HepG2 (cell line): ENCODE measurements at places on chromosomes 3 and 15. TPM values are rescaled to one million over a fixed set of nuclear protein-coding genes. Genes with fewer than 3 reads are reported as not detected.

Gene PLSCR2
- total RNA-seq: not detected in 2 replicates

- peak; percentile 12 for DNase-seq
These were observed 529.6 kb downstream of the SHQ1 start for GRCh38 chr3:72318504-72319193.

DNA sequence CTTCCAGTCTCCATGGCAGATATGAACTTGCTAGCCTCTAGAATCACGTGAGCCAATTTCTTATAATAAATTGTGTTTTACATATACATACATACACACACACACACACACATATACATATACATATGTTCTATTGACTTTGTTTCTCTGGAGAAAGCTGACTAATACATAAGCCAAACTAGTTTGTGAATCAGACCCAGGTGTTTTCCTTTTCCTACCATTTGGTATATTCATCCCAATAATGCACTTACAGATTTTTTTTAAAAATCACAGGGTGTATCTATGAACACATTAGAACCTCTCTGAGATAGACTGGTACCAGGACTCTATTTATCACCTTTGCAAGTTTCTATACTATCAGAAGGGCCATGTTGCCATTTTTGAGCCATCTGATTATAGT is 122.9 kb upstream of the KCNH8 start:
- no peak for DNase-seq

- DNase-seq: no peak
These were observed 159.1 kb upstream of the EOMES start for GRCh38 chr3:27880969-27881892.

Gene OR5K4
- total RNA-seq: not detected in 2 replicates

Gene AADACL2
- not detected in 2 replicates for total RNA-seq

DNA sequence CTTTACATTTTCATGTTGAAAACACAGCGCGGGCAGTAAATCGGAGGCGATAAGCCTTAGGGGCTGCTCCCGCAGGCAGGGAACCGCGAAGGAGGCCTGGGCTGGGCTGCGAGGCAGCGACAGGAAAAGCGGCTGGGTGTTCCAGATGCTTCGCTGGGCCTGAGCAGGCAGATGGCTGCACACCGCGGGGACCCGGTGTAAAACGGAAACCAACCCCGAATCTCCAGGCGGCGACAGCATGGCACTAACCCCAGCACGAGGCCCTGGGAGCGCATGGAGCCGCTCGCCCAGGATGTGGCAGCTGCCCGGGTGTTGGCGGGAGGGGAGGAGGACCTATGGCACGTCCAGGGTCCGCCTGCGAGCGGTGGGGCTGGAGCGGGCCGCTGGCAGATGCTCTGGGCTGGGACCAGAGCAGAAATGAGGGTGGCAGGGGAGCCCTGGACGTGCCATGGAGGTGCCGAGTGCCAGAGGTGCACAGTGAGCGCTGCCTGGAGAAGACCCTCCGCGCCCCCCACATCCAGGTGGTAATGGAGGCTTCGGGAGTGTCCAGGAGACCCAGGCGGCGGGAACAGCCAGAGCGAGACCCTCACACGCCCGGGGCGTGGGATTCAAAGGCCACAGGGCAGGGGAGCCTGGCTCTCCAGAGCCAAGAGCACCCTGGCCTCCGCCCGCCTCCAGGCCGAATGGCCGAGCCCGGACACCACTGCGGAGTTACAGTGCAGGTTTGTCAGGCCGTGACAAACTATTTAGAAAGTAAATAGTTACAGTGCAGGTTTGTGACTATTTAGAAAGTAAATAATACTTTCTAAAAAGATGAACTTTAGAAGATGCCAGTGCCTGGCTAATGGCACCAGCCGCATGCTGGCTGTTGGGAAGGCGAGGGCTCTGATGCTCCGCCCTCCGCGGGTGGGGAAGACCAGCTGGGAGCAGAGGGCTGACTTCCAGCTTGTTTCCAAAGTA is 293.6 kb downstream of the OCA2 start:
- DNase-seq: no peak

- no peak for DNase-seq
These were observed 57.4 kb downstream of the ARHGAP31 start for GRCh38 chr3:119351581-119351980.

DNA sequence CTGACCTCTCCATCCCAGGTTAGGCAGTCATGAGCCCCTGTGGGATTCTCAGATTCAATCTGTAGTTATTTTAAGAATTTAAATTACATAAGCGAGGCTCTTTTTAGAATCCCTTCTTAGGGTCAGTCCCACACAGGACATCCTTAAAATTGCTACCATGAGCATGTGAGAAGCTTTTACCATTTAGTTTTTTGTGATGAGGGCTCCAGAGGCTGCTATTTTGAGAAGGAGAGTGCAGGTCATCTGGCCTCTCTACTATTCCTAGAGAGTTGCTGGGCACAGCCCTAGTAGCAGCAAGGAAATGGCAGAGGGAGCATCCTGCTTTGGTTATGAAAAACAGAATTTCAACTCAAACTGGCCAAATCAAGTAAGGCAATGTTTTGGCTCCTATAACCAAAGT is 13.6 kb upstream of the CADPS start:
- no peak for DNase-seq

DNA sequence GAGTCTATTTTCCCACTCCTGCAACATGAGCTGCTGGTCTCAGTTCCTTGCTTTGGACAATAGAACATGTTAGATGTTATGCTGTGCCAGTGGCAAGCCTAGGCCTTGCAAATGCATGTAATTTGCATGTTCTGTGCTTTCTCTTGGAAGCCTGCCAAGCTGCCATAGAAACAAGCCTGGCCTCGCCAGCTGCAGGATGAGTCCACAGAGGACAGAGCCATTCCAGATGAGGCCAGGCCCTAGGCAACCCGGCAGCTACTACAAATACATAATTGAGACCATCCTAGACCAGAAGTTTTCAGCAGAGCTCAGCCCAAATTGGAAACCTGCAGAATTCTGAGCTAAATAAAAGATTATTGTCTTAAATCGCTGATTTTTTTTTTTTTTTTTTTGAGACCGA is 39.6 kb downstream of the TRIM69 start:
- no peak for DNase-seq

Gene TMIE
- total RNA-seq: not detected in 2 replicates

- no peak for DNase-seq
These were observed 20.6 kb downstream of the FAN1 start for GRCh38 chr15:30924353-30924752.

- no peak for DNase-seq
These were observed 112.1 kb downstream of the SLCO3A1 start for GRCh38 chr15:91965501-91966193.

DNA sequence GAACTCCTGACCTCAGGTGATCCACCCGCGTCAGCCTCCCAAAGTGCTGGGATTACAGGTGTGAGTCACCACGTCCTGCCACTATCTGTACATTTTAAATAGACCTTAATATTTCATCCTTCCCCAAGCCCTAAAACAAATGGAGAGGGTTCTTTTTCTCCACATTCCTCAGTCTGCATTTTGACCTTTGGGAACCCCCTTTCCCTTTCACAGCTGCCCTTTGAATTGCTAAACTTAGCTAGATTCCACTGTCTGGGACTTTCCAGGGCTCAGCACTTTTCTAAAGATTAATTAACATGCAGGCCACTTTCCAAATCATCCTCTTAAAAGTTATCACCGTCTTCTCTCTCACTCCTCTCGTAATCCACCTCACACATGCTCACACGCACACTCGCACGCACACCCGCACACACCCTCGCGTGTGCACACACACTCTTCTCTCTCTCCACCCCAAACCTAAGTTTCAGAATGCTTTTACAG is 124.2 kb downstream of the TMCO5A start:
- no peak for DNase-seq

Gene HIGD2B
- not detected in 2 replicates for total RNA-seq

DNA sequence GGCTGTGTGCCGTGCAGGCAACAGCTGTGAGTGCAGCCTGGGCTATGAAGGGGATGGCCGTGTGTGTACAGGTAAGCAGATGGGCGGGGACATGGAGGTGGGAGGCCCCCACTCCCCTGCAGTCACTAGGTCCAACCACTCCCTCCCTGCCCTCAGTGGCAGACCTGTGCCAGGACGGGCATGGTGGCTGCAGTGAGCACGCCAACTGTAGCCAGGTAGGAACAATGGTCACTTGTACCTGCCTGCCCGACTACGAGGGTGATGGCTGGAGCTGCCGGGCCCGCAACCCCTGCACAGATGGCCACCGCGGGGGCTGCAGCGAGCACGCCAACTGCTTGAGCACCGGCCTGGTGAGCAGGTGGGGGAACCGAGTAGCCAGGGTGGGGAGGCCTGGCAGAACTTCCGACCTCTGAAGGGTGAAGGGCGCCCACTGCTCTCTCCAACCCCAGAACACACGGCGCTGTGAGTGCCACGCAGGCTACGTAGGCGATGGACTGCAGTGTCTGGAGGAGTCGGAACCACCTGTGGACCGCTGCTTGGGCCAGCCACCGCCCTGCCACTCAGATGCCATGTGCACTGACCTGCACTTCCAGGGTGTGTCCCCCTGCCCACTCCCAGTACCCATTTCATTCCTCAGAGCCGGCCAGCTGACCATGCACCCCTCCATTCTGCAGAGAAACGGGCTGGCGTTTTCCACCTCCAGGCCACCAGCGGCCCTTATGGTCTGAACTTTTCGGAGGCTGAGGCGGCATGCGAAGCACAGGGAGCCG is 11.6 kb downstream of the NT5DC2 start:
- no peak for DNase-seq

DNA sequence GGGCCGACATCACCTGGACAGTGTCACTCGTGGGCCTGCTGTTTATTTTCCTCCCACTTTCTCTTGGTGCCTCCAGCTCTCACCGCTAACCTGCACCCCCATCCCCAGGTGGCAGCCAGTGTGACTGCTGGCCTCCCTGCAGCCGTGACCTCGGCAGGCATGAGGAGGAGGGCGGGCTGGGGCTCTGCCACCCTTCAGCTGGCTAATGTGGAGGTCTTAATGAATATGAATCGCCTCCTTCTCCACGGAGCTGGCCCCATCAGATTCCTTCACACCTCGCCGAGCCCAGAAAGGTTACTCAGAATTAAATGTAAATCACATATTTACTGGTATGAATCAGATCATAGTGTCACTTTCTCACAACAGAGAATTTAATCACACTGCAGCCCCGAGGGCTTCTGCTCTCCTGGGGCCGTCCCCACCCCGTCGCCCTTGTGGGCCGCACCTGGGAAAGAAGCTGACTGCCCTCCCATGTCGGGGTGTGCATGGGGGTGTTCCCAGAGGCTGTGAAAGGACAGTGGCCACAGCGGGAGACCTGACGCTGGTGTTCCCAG is 171.1 kb upstream of the TLE3 start:
- DNase-seq: no peak

DNA sequence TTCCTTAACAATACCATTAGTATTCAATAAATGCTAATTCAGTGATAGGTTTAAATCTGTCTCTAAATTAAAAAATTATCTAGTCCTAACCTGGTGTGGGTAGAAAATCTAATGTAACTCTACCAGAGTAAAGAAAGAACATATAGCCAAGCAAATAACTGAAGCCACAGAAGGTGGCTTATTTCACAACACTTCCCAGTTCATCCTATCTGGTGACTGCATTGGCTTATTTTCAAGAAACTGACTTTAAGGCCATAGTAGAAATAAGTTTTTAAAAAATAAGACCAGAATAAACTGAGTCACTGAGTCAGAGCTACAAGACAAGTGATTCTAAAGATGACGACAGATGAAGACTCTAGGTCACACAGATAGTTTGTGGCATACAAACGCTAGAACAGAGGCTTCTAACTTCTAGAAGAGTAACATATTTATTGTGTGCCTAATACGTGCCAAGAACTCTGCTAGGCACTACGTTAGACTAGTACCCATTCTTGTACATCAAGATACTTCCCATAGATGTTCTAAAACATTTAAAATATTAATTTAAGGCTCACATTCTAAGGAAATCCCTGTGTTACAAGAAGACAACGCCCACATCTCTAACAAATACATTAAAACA is 25.9 kb downstream of the TMCC1 start:
- no peak for DNase-seq
